Activated CD4-positive, alpha-beta T cell treated with anti-CD3 and anti-CD28 coated beads, Interleukin-2, amount 10 ng/mL, durations not matched to agents 24 days and 14 days (primary cell): ENCODE measurements at places on chromosomes 12 and 14. TPM values are rescaled to one million over a fixed set of nuclear protein-coding genes. Genes with fewer than 3 reads are reported as not detected.

Gene TSPAN8
- total RNA-seq = not detected in 2 replicates

Gene PMCH
- total RNA-seq = 6.3 and 8.4 TPM in 2 replicates

DNA sequence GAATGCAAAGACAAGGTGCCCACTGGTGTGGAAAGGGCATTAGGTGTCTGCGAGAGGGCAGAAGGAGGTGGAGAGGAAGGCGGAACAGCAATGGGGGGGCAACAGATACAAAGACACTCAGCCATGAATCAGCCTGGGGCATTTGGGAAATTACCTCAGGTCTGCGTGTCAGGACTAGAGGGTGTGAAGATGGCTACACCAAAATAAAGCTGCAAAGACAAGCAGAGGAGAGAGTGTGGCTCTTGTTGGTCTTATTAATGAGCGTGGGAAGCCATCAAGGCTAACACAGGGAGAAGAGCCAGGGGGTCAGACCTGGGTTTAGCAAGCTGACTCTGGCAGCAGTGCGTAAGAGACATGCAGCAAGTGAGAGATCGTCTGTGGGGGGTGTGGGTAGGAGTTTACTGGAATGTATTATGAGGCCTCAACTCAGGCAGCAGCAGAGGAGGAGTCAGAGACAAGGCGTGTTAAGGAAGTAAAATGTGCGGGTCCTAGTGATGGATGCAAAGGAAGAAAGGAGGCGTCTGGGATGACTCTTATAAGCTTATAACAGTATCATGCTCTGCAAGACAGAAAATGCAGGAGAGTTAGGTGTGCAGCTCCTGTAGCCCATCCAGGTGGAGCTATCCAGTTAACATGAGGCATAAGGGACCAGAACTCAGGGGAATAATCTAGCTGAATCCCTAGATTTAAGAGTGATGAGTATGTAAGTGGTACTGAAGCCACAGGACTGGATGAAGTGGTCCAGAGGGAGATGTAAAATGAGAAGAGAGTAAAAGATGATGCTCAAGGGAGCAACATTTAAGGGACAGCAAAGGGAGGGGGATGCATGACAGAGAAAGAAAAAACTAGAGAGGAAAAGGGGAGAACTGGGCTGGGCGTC is 50.4 kb downstream of the KCNK10 start:
- H3K27ac ChIP-seq = no peak overlapping the region
- H3K4me3 ChIP-seq = no peak overlapping the region
- H3K27me3 ChIP-seq = peaks cover 2% of the 10 kb centered on the region
- no peaks in the 10 kb centered on the region for H3K36me3 ChIP-seq
- no peak for DNase-seq

Gene GALNT6
- total RNA-seq = 10.7 and 12.8 TPM in 2 replicates

Gene ALG10B
- 15.1 and 16.0 TPM in 2 replicates for total RNA-seq

DNA sequence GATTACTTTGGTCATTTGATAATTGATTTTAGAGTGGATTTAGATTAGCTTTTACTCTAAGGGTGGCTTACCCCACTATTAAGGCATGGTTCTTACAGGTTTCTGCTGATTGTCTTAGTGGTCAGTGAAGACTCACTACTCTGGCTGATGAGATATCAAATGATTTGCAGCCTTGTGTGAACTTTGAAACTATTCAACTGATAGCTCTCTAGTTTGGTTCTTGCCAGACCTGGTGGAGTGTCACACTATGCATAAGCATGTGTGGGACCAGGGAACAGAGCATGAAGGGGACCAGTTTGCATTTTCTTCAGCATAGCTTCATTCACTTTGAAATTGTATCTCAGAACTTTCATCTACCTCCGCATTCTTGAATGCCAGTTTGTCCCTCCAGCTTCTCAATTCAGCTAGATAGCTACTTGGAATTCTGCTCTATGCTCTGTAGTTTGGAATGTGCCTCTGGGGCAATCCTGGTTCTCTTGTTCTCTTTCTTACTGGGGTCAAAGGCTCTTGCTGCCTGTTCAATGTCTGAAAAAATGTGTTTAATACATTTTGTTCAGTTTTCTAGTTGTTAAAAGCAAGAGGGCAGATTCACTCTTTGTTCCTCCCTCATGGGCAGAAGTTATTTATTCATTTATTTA is 12.7 kb downstream of the SCYL2 start:
- DNase-seq = no peak
- H3K27ac ChIP-seq = no peak overlapping the region
- H3K4me1 ChIP-seq = peaks cover 10% of the 10 kb centered on the region
- H3K27me3 ChIP-seq = no peaks in the 10 kb centered on the region
- no peak overlapping the region for H3K4me3 ChIP-seq
- H3K36me3 ChIP-seq = peaks cover 16% of the 10 kb centered on the region

DNA sequence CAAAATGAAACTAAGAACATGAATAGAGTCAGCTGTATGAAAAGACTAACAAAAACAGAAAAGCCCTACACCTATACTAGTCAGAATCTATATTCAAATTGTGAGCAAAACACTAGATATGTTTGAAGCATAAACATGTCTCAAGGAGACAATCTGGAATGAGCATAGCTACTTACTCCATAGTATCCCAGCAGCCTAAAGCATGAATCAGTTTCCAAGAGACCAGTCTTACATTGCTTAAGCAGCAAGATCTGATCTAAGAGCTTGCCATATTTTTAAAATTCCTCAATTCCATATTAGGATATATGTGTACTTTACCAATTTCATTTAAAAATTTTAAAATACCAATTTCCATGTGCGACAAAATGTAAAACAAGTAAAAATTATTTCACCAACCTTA is 7.7 kb downstream of the CAPS2 start:
- H3K27ac ChIP-seq = no peak overlapping the region
- DNase-seq = no peak
- H3K36me3 ChIP-seq = no peaks in the 10 kb centered on the region
- H3K4me3 ChIP-seq = no peak overlapping the region
- H3K4me1 ChIP-seq = no peaks in the 10 kb centered on the region

DNA sequence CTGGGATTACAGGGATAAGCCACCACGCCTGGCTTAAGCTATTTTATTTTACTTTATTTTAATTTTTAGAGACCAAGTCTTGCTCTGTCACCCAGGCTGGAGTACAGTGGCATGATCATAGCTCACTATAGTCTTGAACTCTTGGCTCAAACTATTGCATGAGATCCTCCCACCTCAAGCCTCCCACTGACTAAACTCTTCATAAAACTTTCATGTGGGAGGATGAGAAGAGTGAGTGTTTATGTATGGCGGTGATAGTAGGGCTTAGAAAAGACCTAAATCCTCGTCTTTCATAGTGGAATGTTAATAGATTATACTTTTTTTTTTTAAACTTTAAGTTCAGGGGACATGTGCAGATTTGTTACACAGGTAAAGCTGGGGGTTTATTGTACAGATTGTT is 23.5 kb upstream of the PPP4R3A start:
- peaks cover 6% of the 10 kb centered on the region for H3K27me3 ChIP-seq
- no peak overlapping the region for H3K27ac ChIP-seq
- DNase-seq = no peak
- no peaks in the 10 kb centered on the region for H3K36me3 ChIP-seq
- no peak overlapping the region for H3K4me3 ChIP-seq

DNA sequence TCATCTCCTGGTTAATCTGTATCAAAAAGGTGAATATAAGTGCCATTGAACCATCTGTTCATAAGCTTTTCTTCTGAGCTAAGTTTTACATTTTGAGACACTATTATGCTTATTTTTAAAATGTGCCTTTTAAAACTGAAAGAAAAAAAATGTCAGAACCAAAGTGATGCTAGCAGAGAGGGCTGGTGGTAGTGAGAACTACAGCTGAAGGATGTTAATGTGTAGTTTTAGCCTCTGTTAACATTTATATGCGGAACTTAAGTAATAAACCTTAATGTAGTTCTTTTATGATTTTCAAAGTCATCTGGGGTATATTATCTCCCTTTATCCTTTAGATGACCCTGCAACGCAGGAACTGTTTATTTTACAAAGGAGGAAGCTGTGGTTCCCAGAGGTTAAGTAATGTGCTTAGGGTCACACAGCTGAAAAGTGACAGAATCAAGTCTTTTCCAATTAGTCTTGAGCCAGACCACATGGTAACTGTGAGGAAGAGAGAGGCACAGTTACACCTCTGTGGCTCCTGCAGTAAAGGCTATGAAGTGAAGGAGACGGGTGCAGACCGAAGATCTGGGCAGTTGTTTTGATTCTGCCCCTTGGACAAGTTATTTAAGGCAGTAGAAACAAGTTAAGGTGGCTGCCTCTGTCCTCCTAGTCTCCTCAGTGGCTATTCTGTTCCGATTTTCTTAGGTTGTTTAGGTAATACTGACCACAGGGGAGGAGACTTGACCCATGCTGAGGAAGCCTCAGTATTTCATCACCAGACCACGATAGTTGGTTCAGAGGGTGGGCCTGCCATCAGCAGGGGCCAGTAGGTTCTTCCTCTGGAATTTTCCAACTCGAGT is 23.9 kb downstream of the GNG2 start:
- H3K27me3 ChIP-seq = no peaks in the 10 kb centered on the region
- H3K36me3 ChIP-seq = peaks cover 55% of the 10 kb centered on the region
- H3K4me1 ChIP-seq = peaks cover 37% of the 10 kb centered on the region
- H3K4me3 ChIP-seq = peak overlapping the region; percentile 51
- peak overlapping the region; percentile 46 for H3K27ac ChIP-seq

DNA sequence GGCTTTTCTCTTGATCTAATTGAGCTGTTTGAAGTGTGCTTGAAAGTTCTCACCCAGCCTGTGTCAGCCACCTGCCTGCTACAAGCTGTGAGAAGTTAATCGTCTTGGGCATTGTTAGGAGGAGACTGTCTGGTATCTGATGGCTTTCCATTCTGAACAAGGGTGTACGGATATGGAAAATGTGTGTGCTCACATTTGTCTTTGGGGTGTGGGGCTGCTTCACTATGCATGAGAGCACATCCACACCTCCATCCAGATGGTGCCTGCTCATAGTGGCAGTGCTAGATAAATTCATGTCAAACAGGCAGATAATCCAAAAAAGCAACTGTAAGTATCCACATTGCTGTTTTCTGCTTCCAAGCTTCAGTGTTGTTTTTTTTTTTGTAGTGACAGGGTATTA is 462.2 kb downstream of the DIO2 start:
- no peak overlapping the region for H3K27ac ChIP-seq
- H3K27me3 ChIP-seq = no peaks in the 10 kb centered on the region
- no peaks in the 10 kb centered on the region for H3K36me3 ChIP-seq
- no peaks in the 10 kb centered on the region for H3K4me1 ChIP-seq
